ENCODE measurements at places on chromosomes 5 and 9.

DNA sequence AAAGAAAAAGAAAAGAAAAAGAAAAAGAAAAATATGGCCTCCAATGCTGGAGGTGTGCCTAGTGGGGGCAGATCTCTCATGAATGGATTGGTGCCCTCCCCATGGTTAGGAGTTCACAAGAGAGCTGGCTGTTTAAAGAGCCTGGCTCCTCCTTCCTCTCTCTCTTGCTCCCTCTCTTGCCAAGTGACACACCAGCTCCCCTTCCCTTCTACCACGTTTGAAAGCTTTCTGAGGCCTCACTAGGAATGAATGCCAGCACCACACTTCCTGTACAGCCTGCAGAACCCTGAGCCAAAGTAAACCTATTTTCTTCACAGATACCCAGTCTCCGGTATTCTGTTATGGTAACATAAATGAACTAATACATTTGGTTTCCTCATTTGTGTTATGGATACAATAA is 14.4 kb upstream of the GALNT10 start:
- peak; percentile 61 for DNase-seq

- no peak for DNase-seq
Observed at GRCh38 chr5:133327946-133328401, 276.2 kb downstream of the HSPA4 start.

DNA sequence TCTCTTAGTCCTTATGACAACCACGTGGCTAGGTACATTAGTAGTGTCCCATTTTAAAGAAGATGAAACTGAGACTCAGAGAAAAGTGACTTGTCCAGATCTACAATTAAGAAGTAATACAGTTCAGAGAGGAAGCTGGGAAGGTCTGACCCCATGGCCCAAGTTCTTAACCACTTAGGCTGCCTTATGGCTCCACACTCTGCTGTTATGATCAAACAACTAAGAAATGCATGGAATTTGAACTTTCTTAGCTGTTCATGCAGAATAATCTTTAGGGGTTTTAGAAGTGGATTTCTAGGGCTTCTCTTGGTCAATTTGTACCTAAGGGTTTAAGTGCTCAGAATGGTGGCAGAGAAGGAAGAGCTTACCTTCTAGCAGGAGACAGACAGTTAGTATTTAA is 128.0 kb upstream of the MSX2 start:
- no peak for DNase-seq

GRCh38 chr9:89679016-89679415 is 74.2 kb downstream of the GADD45G start:
- no peak for DNase-seq

DNA sequence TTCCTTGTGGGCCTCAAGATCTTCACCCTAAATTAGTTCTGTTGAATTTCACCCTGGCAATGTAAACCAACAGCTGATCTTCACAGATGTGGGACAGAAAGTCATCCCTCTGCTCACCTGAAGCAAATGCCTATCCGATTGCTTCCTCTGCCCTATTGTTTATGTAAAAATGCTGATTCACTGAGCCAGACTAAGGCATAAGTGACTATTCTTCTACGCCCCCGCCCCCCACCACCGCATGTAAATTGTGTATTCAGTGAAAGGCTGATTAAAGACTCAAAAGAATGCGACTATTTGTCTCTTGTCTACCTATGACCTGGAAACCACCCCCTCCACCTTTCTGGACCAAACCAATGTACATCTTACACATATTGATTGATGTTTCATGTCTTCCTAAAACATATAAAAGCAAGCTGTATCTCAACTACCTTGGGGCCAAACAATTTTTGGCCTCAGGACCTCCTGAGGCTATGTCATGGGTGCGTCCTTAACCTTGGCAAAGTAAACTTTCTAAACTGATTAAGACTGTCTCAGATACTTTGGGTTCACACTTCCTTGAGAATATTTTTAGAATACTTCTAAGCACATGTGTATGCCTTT is 129.7 kb upstream of the BOD1 start:
- DNase-seq: no peak

- no peak for DNase-seq
Observed at GRCh38 chr5:154395407-154396106, 50.2 kb upstream of the SAP30L start.

DNA sequence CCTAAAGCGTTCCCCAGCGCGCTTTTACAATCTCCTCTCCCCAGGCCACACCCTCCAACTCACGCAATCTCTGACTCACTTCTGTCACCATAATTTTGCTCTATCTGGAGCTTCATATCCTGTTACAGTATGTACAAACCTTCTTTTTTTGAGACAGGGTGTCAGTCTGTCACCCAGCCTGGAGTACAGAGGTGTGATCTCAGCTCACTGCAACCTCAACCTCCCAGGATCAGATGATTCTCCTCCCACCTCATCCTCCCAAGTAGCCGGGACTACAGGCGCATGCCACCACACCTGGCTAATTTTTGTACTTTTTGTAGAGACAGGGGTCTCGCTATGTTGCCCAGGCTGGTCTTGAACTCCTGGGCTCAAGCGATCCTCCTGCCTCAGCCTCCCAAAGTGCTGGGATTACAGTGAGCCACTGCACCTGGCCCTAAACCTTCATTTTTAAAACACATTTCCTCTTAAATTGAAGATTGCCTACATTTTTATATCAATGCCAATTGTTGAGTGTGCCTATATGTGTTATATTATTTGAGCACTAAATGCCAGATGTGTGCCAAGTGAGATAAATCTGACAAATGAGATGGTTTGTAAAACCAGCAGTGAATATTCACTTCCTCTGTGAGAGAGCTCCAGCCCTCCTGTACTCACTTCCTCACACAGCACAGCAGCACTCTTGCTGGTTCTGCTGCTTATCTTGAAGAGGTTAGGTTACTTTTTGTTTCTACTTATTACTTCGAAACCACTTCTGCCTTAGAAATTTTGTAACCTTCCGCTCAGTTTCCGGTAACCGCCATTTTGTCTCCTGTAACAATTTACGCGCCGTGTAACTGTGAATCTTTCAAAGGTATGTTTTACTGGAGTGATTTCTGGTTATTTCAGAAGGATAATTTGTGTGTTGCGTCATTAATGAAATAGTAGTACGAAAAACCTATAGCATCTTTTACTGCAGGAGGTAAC is 57.9 kb downstream of the DOCK8 start:
- DNase-seq: no peak

DNA sequence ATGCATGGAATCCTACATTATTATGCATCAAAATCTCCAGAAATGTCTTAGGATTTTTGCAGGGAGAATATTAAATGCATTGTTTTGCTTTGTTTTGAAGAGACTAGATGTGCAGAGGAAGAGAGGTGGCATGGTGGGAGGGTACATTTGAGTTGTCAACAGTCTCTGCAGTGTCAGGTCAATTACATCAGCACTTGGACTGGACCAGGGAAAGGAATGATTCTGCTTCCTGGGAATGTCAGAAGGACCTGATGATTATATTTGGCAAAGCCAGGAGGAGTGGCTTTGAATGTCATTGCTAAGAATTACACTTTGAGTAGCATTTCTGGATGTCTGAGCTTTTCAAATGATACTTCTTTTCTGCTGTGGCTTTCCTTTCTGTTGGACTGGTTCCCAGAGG is 17.5 kb upstream of the TMEFF1 start:
- DNase-seq: no peak

GRCh38 chr9:127446713-127447415 is 4.3 kb downstream of the RPL12 start:
- no peak for DNase-seq

- peak; percentile 35 for DNase-seq
Observed at GRCh38 chr5:157303667-157304327, 37.9 kb downstream of the CYFIP2 start.

DNA sequence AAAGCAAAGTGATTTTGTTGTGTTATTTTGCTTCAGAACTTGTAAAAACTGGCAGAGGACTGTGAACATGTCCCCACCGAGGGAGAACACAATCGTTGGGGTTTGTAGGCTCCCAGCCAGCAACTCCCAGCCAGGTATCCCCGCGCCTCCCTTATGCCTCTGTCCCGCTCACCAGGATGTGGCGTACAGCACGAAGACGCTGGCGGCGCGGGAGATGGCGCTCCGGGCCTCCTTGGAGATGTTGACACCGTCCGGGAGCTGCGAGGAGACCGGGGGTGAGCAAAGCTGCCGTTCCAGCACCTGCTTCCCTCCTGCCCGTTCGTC is 630 bp downstream of the POLE3 start:
- no peak for DNase-seq

DNA sequence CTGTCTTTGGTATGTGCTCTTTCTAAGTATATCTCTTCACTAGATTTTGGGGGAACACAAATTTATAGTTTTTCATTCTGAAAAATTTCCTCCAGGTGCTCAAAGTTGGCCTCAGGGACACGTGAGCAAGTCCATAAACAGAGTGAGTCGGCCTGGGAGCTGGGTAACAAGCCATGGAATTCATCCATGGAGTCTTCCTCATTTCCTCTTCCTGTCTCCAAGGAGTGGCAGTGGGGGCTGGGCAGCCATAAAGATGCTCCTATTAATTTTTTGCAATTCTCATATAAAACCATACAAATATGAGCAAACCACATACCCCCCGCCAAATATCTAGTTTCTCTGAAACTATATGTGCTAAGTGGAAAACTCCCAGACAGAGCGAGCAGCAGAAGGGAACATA is 136.6 kb upstream of the OTULINL start:
- DNase-seq: no peak

- no peak for DNase-seq
Observed at GRCh38 chr5:74261866-74262265, 378.7 kb downstream of the ENC1 start.

DNA sequence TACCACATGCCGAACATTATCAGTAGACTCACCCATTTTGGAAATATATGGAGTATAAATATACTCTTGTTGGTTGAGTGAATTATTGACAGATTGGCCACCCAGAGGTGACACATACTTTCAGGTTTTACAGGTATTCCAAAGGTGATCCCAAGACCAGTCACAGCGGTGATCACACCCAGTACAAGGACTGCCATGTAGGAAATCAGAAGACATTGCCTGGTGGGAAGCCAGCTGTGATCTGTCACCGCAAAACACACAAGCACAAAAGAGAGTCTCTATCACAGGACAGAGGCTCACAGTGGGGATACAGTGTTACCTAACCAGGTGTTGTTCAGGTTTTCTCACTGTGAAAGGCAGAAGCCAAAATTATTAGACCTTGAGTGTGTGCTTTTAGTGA is 15.8 kb downstream of the BTF3 start:
- DNase-seq: no peak

DNA sequence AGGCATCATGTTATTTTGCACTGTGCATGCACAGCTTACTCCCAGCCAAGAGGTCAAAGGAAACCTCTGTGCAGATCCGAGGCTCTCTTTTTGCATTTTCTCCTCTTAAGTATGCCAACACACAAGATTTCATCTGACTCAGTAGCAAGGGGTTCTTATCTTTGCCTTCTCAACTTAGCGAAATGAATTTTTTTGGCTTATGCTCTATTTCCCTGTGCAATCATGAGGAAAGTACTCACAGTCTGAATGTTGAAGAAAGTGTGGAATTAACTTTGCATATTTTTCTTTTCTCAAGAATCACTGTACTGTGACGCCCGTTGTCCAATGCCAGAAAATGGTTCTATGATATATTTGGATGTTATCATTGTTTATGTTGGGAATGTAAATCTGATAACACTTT is 173.5 kb upstream of the FBXL7 start:
- no peak for DNase-seq

DNA sequence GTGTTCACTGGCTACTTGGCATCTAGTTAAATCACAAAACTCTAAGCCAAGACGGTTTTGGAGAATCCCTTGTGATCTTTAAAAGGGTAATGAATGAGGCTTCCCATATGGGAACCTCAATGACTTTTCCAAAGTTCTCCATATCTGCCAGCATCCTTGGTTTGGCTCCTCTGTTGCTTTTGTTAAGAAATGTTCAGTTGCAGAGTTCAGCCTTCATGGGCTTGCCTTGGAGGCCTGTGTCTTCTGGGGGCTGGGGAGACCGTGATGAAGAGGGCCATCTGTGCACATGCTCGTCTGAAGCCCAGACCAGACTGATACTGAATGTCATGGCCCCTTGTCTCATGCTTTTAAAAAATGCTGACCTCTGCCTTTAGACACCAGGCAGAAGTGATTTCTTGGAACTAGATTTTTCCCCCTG is 84.3 kb downstream of the RAI14 start:
- peak; percentile 70 for DNase-seq

DNA sequence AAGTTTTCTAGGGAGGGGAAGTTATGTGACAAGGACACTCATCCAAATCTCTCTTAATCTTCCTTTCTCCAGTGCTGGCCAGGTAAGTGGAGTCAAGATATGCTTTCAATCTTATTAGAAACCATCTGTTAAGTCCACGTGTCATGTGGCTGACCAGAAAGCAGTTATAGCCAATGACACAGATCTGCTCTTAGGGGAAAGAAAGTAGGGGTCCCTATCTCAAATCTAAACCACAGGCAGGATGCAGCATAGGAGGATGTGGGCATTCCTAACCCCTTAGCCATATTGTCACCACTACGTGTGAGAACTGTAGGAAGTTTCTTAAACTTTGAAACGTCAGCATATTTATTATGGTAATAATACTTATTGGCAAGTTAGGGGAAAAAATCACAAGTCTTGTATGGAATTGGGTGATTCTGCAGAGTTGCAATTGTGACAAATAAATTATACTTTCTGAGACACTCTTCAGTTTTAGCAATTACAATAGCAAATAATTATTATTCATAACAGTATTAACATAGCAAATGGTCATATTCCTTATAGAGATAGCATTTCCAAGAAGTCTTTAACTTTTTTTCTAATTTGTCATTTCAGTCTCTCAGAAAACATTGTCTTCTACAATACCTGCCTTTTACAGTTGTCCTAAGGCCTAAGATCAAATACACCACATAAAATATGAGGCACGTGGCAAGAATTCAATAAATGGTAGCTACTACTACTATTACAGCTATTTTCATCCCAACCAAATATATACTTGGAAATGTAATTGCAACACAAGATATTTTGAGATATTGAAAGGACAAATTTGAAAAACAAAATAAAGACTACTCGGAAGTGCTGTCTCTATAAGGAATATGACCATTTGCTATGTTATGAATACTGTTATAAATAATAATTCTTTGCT is 236.9 kb downstream of the PDE4D start:
- DNase-seq: no peak

GRCh38 chr9:112784020-112784785 is 33.6 kb downstream of the SNX30 start:
- peak; percentile 29 for DNase-seq

DNA sequence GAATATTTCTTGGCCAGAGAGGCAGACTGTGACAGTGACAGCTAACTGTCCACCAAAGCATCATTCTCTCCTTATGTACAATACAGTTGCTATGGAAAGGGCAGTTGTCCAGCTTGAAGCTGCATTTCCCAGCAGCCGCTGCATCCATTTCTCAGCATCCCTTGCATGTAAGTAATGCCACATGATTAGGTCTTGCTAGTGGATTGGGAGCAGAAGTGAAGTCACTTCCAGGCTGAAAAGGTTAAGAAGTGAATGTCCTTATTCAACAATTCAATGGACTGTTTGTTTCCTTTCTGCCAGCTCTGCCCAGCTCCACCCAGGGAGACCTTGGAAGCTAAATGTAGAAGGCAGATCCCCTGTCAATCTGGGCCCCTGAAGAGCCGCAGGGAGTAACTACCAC is 26.1 kb upstream of the RETREG1 start:
- DNase-seq: no peak

- DNase-seq: no peak
Observed at GRCh38 chr5:66779528-66779927, 183.3 kb downstream of the MAST4 start.

GRCh38 chr9:6781476-6781875 is 23.7 kb downstream of the KDM4C start:
- no peak for DNase-seq
